ENCODE measurements at places on chromosomes 3 and 15.
A peak's percentile ranks its signal among the peaks of the same experiment; 100 is the strongest.

- H3K4me3 ChIP-seq: no peak overlapping the region
- H3K27me3 ChIP-seq: no peaks in the 10 kb centered on the region
- H3K36me3 ChIP-seq: no peaks in the 10 kb centered on the region
- no peak overlapping the region for H3K27ac ChIP-seq
- H3K4me1 ChIP-seq: no peaks in the 10 kb centered on the region
Observed at GRCh38 chr3:67685499-67685898, 31.1 kb upstream of the SUCLG2 start.

- no peaks in the 10 kb centered on the region for H3K36me3 ChIP-seq
- no peak for DNase-seq
- no peak overlapping the region for H3K4me3 ChIP-seq
- no peaks in the 10 kb centered on the region for H3K4me1 ChIP-seq
Observed at GRCh38 chr3:100189444-100189964, 71.3 kb upstream of the TBC1D23 start.

DNA sequence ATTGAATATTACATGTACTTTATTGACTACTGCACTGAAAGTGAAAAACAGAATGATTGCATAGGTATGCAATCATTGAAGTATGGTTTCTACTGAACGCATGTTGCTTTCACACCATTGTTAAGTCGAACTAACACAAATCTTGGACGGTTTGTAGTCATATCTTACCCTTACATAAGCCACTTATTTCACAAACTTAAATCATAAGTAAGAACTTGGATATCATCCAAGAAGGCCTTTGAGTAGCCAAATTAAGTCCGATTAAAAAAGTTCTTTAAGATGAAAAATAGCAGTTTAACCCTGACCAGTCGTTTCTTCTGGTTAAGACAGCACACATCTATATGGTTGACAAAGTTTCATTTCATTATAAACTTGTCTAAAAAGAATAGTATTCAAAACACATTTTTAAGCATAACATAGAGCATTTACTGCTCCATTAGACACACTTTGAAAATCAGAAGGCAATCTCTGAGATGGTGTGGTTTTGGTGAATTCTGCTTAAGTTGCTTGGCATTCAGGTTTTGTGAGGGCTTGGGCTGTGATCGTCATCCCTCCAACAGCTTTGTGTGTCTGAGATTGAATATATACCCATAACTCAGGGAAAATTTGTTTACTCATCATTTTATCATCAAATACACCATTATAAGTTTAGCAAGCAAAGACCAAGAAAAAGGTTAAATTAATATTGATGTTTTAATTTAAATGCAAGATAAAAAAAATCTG is 92.2 kb downstream of the NFKBIZ start:
- no peak for DNase-seq
- no peak overlapping the region for H3K27ac ChIP-seq
- H3K4me3 ChIP-seq: no peak overlapping the region
- H3K36me3 ChIP-seq: no peaks in the 10 kb centered on the region

DNA sequence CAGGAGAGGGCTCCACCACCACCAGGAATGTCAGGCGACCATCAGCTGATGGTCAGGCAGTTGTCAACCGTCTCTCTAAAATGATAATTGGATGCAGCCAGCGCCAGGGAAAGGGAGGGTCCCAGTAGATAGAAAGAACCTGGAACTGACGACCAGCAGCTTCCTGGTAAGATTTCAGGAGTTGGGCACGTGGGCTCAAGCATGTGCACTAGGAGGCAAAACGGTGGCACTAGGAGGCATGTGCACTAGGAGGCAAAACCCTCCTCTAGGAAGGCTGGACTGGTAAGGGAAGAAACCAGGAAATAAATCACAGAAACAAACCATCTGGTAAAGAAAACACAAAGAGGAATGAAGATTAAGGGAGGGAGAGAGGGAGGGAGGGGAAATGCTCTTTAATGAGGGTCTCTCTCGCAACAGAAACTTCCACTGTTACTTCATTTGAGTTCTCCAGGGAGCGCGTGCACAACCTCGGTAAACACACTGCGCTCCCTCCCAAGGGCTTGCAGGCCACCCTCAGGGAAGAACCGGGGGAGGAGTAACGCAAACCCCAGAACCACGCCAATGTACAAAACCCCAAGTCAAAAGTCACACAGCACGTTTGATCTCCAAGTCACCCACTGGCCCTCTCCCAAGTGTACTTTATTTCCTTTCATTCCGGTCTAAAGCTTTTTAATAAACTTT is 116.7 kb downstream of the XXYLT1 start:
- no peak overlapping the region for H3K27ac ChIP-seq
- H3K4me1 ChIP-seq: peaks cover 50% of the 10 kb centered on the region
- H3K4me3 ChIP-seq: no peak overlapping the region
- H3K36me3 ChIP-seq: no peaks in the 10 kb centered on the region
- DNase-seq: no peak
- H3K27me3 ChIP-seq: no peaks in the 10 kb centered on the region

DNA sequence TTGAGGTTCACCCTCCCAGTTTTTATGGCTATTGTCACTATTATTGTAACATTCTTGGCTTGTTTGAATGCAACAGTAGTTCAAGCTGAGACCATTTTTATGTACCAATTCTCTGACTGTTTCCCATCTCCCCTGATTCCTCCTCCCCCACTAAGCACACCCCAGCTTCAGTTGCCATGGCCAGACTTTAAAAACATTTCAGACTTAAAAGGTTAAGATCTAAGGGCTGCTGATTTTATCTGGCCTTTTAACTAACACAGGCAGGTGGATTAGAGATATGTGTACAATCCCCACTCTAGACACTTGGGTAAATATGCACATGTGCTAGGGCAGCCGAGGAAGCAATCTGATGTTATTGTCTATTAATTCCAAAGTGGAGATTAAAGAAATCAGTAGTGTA is 386.3 kb upstream of the NR2F2 start:
- H3K4me3 ChIP-seq: no peak overlapping the region
- no peaks in the 10 kb centered on the region for H3K4me1 ChIP-seq
- no peak for DNase-seq
- H3K36me3 ChIP-seq: no peaks in the 10 kb centered on the region
- H3K27me3 ChIP-seq: no peaks in the 10 kb centered on the region

- no peaks in the 10 kb centered on the region for H3K36me3 ChIP-seq
- H3K27me3 ChIP-seq: no peaks in the 10 kb centered on the region
- H3K4me1 ChIP-seq: peaks cover 15% of the 10 kb centered on the region
- H3K27ac ChIP-seq: no peak overlapping the region
- no peak overlapping the region for H3K4me3 ChIP-seq
Observed at GRCh38 chr3:195699388-195699771, 21.4 kb upstream of the MUC20 start.

DNA sequence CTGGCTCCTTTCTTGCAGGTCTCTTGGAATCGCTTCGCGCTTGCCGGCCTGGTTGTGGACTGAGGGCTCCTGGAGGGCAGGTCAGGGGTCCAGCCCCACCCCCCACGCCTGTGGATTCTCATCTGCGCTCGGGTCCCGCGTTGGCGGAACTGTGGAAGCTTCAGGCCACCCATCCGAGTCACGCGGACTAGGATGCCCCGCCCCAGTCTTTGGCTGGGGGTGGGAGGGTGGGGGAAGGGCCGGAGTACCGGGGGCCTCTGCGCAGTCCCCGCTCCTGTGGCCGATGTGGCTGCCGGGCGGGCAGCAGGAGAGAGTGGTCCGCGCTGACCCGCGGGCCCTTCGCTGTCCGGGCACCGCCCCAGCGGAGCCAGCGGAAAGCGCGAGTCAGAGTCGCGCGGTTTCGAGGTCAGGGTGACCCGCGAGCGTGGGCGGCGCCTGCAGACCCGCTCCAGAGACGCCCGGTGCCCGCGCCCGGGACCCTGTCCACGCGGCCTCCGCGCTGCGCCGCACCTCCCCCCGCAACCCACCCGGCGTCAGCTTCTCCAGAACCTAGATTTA is 114.2 kb downstream of the KLF13 start:
- peaks cover 10% of the 10 kb centered on the region for H3K27me3 ChIP-seq
- H3K36me3 ChIP-seq: no peaks in the 10 kb centered on the region
- peak overlapping the region; percentile 34 for H3K4me3 ChIP-seq
- no peaks in the 10 kb centered on the region for H3K4me1 ChIP-seq
- DNase-seq: no peak

GRCh38 chr3:136187868-136188267 is 8.3 kb downstream of the MSL2 start:
- peaks cover 10% of the 10 kb centered on the region for H3K4me1 ChIP-seq
- DNase-seq: no peak
- no peaks in the 10 kb centered on the region for H3K36me3 ChIP-seq
- no peaks in the 10 kb centered on the region for H3K27me3 ChIP-seq

GRCh38 chr3:105715372-105715771 is 153.4 kb downstream of the CBLB start:
- H3K36me3 ChIP-seq: no peaks in the 10 kb centered on the region
- DNase-seq: no peak
- H3K27me3 ChIP-seq: no peaks in the 10 kb centered on the region
- H3K27ac ChIP-seq: no peak overlapping the region

Measured in H1 (cell line).